ENCODE measurements at places on chromosomes 12 and 14.

GRCh38 chr12:66120477-66120876, 10.1 kb downstream of the LLPH start:
- DNase-seq = no peak

DNA sequence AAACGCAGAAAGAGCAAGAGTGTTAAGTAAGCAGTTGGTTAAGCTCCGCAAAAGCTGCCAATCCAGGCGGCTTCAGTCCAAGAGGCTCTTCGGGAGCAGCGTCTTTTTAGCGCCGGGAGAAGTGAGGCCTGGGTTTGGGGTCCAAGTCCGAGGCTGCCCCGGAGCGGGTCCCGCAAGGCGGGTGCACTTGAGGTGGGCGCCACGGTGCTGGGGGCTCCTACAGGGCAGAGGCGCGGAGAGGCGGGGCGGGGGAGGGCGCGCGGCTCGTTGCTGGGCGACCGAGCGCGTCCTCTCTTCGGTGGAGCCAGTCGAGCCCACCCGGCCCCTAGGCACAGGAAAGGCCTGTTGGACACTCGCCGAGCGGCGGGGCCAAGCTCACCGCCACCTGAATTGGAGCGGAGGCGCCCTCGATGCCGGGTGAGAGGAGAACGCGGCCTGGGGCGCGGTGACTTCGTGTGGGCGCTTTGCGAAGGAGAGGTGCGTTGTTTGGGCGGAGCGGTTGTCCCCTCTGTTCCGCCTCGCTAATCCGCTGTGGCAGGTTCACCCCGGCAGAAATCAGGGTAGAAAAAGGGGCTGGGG, 15.6 kb downstream of the TTC6 start:
- no peak for DNase-seq

DNA sequence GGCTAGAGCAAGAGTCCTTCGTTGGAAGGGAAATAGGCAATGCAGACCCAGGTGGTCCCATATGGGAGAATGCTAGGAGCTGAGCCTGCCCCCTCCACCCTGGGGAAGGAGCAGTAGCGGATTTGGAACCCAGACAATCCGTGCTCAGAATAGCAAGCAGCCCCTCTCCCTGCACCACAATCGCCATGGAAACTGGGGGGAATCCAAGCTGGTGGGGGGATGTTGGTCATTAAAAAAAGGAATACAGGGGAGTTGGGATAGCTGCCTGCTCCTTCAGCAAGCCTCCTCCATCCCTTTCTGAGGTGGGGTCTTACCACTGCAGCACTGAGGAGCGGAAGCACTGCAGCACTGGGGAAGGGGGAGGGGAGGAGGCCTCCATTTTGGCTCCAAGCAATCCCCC, 2.9 kb downstream of the RND1 start:
- no peak for DNase-seq

DNA sequence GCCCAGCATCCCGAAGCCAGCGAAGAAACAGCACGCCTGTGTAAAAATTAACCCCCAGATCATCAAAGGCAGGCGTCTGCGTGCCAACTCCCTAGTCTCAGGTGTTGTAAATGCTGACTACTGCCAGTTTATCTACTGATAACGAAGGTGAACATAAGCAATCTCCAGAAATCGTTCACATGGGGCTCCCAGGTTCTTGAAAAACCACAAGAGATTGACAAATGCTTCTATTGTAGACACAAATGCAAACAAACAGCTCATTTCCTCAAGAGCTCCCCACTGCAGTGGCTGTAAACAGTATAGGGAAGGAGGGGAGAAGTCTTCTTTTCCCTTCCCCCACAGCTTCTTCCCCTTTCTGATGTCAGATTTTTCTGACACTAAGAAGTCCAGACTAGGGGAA, 5.3 kb upstream of the PLEKHG3 start:
- DNase-seq = no peak

GRCh38 chr12:30976206-30976605, 49.7 kb downstream of the TSPAN11 start:
- DNase-seq = no peak

- DNase-seq = no peak
Measured at GRCh38 chr12:70847871-70848270, 72.7 kb downstream of the PTPRR start.

- DNase-seq = no peak
Measured at GRCh38 chr14:60220917-60221316, 28.1 kb upstream of the PPM1A start.

DNA sequence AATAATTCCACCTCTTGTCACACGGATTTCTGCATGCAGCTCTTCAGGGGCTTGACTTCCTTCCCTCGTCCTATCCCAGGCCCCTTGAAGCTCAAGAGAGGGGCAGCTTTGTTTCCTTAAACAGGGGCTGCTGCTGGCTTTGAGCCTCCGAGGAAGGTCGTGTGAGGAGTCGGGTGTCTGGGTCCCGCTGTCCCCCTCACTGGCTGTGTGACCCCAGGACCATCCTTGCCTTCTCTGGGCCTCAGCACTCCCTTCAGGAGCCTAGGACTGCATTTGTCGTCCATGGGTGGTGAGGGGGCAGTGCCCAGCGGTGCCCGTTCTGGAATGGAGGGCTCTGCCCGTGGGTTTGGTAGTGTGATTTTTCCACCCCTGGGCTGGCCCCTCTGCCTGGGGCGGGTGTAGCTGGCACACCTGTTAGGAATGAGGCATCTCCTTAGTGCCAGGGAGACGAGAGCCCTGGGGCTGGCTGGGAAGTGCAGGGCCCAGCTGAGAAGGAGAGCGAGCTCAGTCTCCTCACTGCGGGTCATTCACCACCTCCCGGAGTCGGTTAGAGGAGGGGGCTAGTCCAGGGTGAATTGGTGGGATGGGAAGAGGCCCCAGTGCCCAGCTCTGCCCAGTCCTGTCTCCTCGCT, 60.8 kb downstream of the TSPAN9 start:
- DNase-seq = no peak

- no peak for DNase-seq
Measured at GRCh38 chr12:12511895-12512711, 50.6 kb downstream of the DUSP16 start.

DNA sequence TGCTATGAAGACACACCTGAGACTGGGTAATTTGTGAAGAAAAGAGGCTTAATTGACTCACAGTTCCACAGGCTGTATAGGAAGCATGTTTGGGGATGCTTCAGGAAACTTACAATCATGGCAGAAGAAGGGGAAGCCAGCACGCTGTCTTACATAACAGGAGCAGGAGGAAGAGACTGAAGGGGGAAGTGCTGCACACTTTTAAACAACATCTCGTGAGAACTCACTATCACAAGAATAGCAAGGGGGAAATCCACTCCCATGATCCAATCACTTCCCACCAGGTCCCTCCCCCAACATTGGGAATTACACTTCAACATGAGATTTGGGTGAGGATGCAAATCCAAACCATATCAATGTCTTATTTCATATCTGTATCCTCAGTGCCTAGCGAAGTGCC, 307.2 kb downstream of the ATP23 start:
- DNase-seq = no peak

DNA sequence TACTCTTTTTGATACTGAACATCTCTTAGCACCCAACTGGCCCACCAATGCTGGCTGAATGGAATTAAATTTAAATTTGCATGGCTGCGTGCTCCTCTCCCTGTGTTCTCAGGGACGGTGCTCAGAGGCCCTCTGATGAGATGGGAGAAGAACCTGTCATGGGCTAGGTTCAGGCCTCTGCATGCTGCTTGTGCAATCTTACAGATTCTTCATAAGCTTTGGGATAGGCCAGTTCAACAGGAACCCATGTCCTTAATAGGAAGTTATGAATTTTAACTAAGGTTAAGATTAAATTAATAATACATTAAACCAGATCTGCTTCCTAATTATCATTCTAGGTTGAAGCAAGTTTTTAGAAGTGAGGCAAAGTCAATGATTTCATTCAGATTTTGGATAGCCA, 119.7 kb upstream of the LRIG3 start:
- no peak for DNase-seq

DNA sequence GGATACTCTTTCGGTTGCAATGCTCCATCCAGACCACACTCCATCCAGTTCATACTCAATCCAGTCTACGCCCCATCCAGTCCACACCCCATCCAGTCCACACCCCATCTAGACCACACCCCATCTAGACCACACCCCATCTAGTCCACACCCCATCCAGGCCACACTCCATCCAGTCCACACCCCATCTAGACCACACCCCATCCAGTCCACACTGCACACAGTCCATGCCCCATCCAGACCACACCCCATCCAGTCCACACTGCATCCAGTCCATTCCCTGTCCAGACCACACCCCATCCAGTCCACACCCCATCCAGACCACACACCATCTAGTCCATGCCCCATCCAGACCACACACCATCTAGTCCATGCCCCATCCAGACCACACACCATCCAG, 116.0 kb upstream of the RTL1 start:
- no peak for DNase-seq

GRCh38 chr12:121793440-121793837, at the start of gene RHOF:
Gene RHOF (minus strand): TSS chr12:121793688. CDS start chr12:121793633, 55 bp downstream.
- no peak for DNase-seq

DNA sequence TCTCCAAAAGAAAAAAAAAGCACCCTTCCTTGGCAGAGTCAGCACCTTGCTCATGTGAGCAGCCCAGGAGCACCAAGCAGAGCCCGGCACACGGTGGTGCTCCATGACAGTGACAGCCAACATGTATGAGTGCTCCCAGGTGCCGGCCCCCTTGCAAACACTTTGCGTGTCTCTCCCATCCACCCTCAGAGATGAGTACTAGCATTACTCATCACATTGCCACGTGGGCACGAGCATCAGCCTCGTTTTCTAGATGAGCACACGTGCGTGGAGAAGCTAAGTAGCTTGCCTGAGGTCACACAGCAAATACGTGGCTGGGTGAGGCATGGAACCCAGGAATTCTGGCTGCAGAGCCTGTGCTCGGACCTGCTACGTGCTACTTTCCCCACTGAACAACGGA, 177.9 kb upstream of the PRMT8 start:
- DNase-seq = peak; percentile 57

GRCh38 chr12:109652977-109653264, 60.7 kb upstream of the FAM222A start:
- DNase-seq = no peak

GRCh38 chr14:65019944-65020566, 33.4 kb downstream of the FNTB start:
- DNase-seq = peak; percentile 54

DNA sequence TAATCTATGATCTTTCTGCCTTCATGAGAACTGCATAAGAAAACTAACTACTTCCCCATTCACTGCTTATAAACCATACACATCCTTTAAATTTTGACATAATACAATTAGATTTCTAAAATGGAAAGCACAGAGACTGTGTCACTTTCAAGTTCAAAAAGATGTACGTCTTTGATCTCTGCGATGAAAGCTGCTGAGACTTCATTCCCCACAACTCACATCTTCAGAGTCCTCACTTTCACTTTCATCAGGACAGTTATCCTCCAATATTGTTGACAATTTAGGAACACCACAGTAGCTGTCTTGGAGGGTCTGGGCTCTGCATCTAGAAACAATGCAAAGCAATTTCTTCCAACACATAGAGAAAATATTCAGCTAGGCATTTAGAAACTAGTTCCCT, 47.9 kb upstream of the KCNC2 start:
- no peak for DNase-seq

GRCh38 chr14:85516239-85517113, 13.5 kb upstream of the FLRT2 start:
- DNase-seq = no peak

GRCh38 chr12:111503116-111503515, 96.0 kb downstream of the ATXN2 start:
- DNase-seq = peak; percentile 58

DNA sequence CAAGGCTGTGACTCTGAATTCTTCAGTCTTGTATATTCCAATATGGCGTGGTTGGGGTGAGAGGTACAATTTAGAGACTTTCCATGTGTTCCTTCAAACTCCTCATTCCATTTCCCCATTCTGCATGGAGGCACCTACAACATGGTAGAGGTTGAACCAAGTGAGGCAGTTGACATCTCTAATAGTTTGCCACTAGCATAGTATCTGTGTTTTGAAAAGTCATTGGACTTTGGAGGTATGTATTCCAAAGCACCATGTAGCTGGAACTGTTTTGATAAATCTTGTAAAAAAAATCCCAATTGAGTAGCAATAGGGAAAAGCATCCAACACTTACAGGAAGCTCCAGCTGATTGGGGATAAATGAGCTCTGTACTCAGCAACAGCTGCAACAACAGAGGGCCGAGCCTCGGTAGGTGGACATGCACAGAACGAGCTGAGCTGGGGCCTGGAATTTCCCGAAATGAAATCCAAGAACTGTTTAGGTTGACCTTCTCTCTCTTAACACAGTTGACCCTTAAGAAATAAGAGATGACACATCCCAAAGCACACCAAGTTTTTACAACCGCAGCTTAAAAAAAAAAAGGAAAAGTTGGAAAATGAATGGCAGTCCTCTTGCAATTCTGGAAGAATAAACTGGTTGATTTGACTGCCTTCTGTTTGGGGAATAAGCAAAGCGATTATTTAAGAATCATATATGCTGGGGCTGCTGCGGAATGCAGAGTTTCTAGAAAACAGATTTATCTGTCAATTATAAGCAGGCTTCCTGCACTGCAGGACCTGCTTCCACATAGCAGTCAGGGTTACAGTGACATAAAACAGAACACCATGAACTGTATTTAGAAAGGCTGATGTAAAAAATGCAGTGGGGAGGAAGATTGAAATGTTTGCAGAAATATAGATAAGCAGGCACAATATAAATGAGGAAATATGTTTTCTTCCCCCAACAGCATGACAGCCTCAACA, 194.6 kb upstream of the KRR1 start:
- DNase-seq = peak; percentile 99

GRCh38 chr14:61501714-61502458, 180.5 kb downstream of the PRKCH start:
- DNase-seq = no peak

GRCh38 chr14:85917716-85918115, 387.8 kb downstream of the FLRT2 start:
- no peak for DNase-seq

DNA sequence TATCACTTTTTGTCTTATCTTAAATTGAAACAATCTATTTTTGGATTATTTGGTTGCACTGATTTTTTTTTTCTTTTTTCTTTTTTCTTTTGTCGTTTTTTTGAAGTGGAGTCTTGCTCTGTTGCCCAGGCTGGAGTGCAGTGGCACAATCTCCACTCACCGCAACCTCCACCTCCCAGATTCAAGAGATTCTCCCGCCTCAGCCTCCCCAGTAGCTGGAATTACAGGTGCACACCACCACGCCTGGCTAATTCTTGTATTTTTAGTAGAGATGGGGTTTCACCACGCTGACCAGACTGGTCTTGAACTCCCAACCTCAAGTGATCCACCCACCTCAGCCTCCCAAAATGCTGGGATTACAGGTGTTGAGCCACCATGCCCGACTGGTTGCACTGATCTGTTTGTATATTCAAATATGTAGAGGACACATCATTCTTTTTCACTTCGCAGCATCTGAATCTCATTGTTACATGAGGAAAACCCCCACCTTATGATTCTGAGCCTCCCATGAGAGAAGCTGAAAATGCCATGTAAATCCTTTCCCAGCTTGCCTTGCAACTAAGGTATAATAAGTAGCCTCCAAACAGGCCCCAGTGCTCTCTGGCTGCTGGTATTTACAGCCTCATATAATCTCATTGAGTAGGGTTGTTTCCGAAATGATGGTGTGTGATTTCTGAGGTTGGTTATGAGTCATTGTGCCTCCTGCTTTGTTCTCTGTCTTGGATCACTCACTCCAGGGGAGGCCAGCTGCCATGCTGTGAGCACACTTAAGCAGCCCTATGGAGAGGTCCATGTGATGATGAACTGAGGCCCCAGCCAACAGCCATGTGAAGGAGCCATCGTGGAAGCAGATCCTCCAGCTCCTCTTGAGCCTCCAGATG, 5.2 kb upstream of the HSP90B1 start:
- peak; percentile 49 for DNase-seq

- DNase-seq = no peak
Measured at GRCh38 chr12:113171543-113171942, 13.7 kb downstream of the DDX54 start.

GRCh38 chr12:62686938-62687337, 220.3 kb downstream of the MON2 start:
- no peak for DNase-seq
